ENCODE measurements at places on chromosomes 16 and 17.

- DNase-seq, result no peak
Measured at GRCh38 chr17:31877341-31877740, 18.3 kb upstream of the COPRS start.

DNA sequence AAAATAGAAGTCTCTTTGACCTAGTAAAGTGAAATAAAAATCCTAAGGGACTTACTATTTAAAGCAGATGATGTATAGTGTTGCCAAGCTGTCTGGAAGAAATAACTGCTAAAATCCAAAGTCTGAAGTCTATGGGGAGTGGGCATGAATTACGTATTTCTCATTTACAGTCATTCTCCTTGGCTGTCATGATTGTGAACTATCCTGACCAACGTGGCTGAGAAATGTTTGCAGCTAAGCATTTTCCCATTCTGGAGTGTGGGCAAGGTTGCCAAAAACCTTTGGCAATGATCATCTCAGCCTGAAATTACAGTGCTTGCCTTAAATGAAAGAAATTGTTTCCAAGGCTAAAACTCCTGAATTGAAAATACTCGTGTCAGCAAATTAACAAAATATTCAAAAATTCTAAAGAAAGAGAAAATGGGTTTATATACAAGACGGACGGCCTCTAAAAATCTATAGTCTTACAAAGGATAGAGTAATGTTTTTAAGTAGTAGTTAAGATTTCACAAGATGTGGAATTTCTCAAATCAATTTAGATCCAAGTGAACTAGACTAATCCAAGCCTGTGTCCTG is 77.0 kb downstream of the CACNG1 start:
- DNase-seq, result no peak

DNA sequence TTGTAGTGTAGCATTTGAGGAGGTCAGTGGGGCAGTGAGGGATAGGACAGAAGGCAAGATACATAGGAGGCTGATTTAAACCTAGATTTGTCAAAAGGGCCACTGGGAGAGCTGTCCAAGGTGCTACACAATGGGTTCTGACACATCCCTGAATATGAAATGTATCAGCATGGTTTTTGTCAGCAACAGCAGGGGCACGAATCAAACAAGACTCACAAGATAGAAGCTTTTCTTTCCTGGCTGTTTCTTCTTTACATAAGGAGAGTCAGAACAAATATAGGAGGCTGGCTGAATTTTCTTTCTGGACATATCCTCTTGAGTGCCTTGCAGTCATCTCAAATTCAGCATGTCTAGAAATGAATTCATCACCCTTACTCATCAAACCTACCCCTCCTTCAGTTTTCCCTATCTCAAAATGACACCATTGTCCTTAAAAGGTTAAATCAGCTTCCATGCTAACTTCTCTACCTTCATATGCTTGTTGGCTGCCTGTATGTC is 130.5 kb downstream of the NPIPB5 start:
- no peak for DNase-seq

- DNase-seq, result no peak
Measured at GRCh38 chr17:77395501-77396048, 254.8 kb downstream of the SEC14L1 start.

GRCh38 chr17:73598212-73598611 is 46.0 kb downstream of the SDK2 start:
- no peak for DNase-seq

All from activated naive CD4-positive, alpha-beta T cell treated with anti-CD3 and anti-CD28 coated beads, Interleukin-2, amount 50 U/mL, for 16 hours (primary cell).